ENCODE measurements at places on chromosomes 3 and 15.

GRCh38 chr3:34207002-34207401 lies 408.6 kb downstream of the PDCD6IP start:
- no peak for DNase-seq

DNA sequence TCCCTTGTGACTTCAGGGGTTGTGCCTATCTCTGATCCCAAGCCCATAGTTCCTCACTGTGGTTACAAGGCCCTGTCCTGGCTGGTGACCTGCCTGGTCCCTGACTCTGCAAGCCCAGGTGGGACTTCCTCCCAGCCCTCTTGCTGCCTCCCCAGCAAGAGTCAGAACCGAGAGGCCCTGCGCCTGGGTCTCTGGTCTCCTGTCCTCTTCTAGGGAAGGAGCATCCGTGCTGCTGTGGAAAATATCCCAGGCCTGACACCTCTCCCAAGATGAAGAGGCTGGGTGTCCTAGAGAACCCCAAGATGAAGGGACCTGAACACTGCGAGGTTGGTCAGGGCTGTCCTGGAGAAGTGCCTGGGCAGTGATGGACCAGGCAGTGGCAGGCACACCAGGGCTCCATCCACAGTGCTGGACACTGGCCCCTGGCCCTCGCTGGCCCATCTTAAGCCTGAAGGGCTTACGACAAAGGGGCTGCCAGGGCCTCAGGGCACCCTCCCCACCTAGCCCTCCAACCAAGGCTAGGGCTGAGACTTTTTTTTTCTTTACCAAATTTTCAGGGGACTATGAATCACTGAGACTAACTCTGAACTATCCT lies 32.7 kb downstream of the PTH1R start:
- DNase-seq, result no peak

DNA sequence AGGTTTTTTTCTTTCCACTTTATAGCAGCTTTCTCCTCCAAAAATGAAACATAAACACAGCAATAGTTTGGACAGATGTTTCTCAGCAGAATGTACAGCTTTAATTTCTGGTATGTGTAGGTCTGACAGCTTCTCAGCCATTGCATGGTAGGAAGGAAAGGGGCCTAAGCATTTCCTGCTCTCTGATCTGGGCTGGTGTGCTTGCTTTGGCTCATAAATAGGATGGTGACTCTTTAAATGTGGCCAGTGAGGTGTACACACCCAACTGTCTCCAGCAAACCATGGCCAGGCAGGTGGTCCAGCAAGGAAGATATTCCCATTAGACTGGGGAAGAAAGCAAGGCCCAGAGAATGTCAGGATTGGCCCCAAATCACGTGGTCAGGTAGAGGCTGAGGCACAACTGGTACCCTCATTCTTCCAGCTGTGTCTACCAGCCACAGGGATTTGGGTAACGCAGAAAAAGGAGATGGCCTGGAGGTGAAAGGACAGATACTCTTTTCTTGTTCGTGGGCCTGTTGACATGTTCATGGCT lies 52.1 kb downstream of the ITGA11 start:
- DNase-seq, result no peak

GRCh38 chr3:192840143-192840836 lies 77.4 kb downstream of the MB21D2 start:
- DNase-seq, result no peak

GRCh38 chr15:39834256-39834655 lies 51.6 kb upstream of the FSIP1 start:
- no peak for DNase-seq

DNA sequence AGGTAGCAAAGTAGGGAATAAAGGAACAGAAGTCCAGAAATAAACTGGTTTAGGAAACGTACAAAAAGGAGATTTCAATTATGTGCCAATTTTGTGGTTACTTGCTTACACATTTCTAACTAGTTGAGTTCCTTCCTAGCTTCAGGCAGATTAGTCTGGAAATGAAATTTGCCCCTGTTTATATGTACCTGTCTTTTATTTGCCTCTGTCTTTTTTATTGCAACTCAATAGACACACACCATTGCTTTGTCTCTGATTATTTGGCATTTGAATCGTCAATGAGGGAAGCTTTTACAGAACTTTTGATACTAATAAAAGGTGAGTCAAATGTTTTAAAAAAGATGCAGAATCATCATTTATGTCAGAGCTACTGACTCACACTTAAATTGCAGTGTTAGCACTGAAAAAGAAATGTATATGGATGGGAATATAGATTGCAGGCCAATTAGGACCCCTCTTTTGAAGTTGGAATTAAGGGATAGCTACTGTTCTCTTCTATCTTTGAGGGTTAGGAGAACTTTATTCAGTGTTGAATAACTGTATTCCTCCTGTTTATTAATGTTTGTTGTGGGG lies 60.5 kb downstream of the TRAK1 start:
- no peak for DNase-seq

- no peak for DNase-seq
Observed at GRCh38 chr3:67719333-67719732, 64.9 kb upstream of the SUCLG2 start.

DNA sequence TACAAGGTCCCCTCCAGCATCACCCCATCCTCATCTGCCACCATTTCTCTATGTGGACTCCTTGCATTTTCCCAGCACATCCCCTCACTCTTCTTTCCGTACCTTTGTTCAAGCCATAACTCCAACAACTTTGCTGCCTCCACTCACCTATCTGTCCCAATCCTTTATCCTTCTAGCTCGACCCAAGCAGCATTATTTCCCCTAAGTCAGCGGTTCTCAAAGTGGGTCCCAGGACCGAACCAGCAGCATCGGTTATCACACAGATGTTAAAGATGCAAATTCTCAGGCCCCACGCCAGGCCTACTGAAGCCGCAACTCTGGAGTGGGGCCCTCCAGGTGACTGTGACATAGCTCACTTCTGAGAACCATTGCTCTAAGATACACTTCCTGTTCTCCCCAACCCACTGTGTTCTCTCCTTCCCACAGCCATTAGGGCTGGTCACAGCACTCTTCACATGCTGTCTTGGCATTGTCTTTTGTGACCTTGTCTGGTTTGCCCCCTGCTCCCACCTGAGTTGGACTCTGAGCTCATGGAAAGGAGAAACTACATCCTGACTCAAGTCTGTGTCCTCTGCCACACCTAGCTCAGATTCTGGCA lies 56.2 kb downstream of the AAGAB start:
- DNase-seq, result no peak
